Stimulated activated CD8-positive, alpha-beta memory T cell treated with anti-CD3 and anti-CD28 coated beads, Interleukin-7, amount 100 ng/mL, for 4 hours (primary cell): ENCODE measurements at places on chromosomes 2 and 18.

- no peak for DNase-seq
Measured at GRCh38 chr2:231235217-231235616, 36.8 kb downstream of the ARMC9 start.

GRCh38 chr2:158539176-158540005 is 82.6 kb downstream of the PKP4 start:
- DNase-seq, result no peak

GRCh38 chr18:58143386-58143785 is 99.4 kb downstream of the NEDD4L start:
- DNase-seq, result no peak

DNA sequence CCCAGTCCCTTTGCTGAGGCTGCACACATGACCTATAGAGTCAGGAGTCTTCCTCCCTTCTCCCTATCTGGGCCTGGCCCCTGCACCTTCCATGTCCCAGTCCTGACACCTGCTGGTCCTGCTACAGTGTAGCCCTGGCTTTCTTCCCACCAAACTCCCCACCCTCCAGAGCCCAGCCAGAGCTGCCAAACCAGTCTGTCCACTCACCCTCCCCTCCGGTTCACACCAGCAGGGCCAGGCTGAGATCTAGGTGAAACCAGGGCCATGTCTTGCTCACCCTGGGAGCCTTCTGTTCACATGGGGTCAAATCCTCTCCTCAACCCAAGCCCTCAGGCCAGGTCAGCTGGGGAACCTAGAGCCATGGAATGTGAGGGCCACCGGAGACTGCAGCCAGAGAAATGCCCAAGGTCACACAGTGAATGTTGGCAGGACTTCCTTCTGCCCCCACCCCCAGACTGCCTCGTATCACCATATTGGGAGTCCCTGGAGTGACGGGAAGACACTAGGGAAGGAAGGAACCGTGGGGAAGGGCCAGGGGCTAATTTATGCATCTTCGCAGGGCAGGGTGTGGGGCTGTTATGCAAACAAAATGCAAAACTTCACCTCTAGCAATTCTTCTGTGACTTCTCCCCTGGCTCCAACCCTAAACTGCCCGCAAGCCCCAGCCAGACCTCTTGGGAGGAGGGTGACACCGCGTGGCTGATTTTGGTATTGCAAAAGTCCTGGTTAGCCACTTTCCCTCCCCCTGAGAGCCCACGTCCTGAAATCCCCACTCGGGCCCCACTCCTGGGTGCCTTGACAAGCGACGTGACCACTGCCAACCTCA is 14.6 kb downstream of the TNS1 start:
- DNase-seq, result peak; percentile 21

DNA sequence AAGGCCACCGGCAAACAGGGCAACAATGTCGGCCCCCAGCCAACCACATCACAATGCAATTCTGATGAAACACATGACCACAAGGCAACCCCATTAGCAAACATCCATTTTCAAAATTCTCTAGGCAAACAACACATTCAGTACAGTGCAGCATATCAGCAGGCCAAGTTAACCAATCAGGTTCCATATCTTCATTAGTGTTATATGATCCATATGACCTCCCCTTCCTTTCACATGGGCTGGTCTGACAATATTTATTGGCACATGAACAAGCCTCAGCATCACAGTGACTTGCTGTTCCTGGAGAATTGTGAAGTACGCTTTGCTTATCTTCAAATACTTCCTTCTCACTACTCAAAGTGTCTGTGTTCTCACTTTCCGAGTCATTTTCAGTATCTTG is 19.8 kb downstream of the RNF103 start:
- DNase-seq, result no peak

- no peak for DNase-seq
Measured at GRCh38 chr2:66445925-66446871, 11.3 kb downstream of the MEIS1 start.

DNA sequence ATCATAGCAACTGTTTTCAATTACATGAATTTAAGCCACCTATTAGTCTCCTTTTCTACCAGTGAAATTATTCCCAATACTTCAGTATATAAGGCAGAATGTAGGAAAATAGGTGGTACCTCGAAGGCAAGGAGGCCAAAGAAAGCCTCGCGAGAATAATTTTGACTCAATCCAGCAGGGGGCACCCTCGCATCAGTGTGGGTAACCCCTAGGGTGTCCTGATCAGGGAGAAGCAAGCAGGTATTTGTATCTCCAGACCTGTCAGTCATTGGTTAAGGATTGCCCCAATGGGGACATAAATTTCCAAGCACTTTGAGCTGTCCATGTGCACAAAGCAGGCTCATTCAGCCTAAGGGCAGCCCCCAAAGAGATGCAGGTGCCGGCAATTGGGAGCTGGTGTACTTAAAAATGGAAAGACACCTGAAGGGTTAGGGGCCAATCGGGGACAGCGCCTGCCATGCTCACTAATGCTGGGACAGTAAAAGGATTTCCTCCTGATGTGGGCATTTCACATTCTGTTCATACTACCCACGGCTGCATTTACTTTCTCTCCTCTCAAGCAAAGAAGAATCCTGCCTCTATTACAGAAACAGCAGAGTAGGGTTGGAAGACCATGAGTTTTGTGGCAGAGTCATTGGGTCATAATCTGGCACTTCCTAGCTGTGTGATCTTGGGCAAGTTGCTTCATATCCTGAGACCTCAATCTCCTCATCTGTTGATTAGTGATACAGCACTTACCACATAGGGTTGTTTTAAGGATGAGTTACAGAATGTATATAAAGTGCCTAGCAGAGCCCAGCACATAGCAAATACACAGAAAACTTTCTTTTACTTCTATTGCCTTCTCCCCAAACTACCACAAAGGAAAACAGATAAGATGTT is 136.1 kb downstream of the ICOS start:
- peak; percentile 3 for DNase-seq

- no peak for DNase-seq
Measured at GRCh38 chr18:12015416-12016062, 34.2 kb downstream of the IMPA2 start.

DNA sequence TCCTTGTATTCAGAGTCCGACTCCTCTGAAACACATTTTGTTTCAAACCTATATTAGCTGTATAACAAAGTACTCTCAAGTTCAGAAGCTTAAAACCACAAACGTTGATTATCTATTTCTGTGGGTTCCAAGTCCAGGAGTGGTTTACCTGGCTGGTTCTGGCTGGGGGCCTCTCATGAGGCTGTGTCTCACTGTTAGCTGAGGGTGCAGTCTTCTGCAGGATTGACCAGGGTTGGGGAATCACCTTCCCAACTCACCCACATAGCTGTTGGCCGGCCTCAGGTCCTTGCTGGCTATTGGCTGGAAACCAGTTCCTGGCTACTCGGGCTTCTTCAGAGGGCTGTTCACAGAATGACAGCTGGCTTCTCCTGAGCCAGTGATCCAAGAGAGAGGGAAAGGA is 18.0 kb upstream of the ATIC start:
- DNase-seq, result no peak
